ENCODE measurements at places on chromosomes 16 and 17.

DNA sequence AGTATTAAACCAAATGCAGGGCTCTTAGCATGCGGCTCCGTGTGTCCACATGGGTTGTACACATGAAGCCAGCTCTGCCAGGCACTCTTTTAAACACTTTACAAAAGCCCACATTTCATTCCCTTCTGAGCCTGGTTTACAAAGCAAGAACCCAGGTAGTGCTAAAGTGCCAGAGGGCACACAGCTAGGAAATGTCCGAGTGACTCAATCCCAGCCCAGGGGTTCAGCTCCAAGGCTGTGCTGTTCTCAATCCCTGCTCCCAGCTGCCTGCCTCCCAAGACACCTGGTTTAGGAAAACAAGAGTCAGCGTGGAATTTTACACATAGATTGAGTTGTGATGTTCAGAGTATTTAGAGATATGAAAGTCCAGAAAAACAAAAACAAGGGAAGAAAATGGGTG is 13.3 kb upstream of the DCAF7 start:
- no peak for DNase-seq

DNA sequence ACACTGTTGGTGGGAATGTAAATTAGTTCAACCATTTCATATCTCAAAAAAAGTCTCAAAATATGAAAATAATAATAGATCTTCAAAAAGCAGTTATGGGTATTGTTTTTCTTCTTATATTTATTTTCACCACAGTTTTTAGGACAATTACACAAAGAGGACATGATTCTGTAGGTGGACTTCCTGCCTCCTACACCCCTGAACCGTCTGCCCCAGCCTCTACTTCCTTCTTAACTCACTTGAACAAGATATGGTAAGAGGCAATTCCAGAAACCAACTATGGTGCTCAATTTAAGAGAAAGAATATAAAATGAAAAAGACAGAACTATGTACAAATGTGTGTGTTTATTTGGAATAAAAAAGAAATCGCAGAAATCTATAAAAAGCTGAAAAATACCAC is 74.1 kb upstream of the MON1B start:
- no peak for DNase-seq

- DNase-seq: no peak
Measured at GRCh38 chr16:17423221-17423620, 47.5 kb downstream of the XYLT1 start.

- DNase-seq: no peak
Measured at GRCh38 chr17:2198927-2199326, 104.7 kb downstream of the SMG6 start.

GRCh38 chr16:83706394-83706793 is 101.4 kb upstream of the HSBP1 start:
- no peak for DNase-seq

DNA sequence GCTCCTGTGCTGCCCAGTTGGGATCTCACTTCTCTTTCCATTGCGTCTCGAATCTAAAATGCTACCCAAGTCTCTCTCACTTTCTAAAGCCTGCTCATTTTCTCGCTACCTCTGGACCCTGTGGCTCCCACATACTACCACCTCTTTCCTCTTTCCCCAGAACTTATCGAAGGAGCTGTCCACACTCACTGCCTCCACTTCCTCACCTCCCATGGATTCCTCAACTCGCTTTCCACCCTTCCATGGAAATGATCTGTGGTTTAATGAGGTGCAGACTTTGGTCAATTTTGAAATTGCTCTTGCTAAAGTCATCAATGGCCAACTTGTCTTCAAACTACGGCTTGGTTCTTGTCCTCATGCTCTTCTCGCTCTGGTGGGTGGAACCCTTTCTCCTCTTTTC is 37.2 kb upstream of the ETV4 start:
- no peak for DNase-seq

Data from stimulated activated CD4-positive, alpha-beta T cell treated with anti-CD3 and anti-CD28 coated beads, Interleukin-12 subunit alpha, Interleukin-12 subunit beta, amount 100 ng/mL, for 48 hours (primary cell).